H1 (cell line): ENCODE measurements at places on chromosomes 4 and X.

GRCh38 chr4:13750594-13750993, 123.1 kb upstream of the BOD1L1 start:
- DNase-seq = no peak
- H3K4me1 ChIP-seq = no peaks in the 10 kb centered on the region
- no peaks in the 10 kb centered on the region for H3K27me3 ChIP-seq

DNA sequence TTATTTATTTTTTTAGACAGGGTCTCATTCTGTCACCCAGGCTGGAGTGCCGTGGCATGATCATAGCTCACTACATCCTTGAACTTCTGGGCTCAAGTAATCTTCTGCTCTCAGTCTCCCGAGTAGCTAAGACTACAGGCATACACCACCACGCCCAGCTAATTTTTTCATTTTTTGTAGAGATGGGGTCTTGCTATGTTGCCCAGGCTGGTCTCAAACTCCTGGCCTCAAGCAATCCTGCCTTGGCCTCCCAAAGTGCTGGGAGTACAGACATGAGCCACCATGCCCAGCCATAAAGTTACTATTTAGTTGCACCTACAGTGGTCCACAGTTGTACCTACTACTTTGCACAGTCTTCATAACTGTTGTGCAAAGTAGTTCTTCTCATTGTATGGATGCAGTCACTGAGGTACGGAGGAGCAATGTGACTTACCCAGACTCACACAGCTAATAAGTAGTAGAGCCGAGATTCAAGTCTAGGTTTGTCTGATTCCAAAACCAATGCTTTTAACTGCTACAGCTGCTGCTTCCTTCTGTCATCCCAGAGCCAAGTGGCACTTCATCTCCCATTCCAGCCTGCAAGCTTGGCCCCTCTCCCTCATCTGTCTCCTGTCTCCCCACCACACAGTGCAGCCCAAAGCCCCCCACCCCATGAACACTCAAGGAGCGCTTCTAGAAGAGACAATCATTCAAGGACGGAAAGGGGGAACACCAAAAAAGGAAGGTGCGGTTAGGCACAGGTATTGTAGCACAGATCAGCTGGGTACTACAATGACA, 24.0 kb upstream of the IQSEC2 start:
- no peak overlapping the region for H3K4me3 ChIP-seq
- H3K27ac ChIP-seq = no peak overlapping the region
- no peak for DNase-seq
- H3K4me1 ChIP-seq = no peaks in the 10 kb centered on the region
- no peaks in the 10 kb centered on the region for H3K27me3 ChIP-seq

- no peaks in the 10 kb centered on the region for H3K27me3 ChIP-seq
- DNase-seq = no peak
- H3K4me3 ChIP-seq = no peak overlapping the region
- no peaks in the 10 kb centered on the region for H3K4me1 ChIP-seq
Observed at GRCh38 chr4:60656171-60656570, 544.0 kb upstream of the ADGRL3 start.

DNA sequence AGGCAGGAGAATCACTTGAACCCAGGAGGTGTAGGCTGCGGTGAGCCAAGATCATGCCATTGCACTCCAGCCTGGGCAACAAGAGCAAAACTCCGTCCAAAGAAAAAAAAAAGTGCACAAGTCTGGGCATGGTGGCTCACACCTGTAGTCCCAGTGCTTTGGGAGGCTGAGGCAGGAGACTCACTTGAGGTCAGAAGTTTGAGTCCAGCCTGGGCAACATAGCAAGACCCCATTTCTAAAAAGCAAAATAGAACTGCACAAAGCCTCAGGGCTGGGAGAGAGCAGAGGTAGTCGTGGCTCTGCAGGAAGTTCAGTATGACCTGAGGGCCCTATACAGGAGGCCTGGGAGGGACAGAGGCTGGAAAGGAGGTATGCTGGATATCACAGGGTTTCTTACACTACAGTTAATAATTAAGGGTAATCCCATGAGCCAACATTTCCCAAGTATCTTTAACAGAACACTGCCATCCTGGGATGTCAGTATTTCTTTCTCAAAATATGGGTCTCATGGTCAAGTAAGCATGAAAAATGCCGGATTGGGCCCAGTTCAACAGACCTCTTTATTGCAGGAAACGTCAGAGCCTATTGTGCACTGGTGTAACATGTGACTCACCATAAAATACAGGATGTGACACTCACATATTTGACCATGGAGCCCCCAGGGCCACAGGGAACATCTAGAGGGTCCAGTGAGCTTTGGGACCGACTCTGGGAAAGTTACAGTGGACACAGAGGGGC, 37.8 kb downstream of the ACSL1 start:
- no peaks in the 10 kb centered on the region for H3K27me3 ChIP-seq
- no peak for DNase-seq
- no peaks in the 10 kb centered on the region; the same call in 1 of the 2 replicates for H3K4me1 ChIP-seq
- H3K36me3 ChIP-seq = no peaks in the 10 kb centered on the region
